Stimulated activated CD8-positive, alpha-beta memory T cell treated with anti-CD3 and anti-CD28 coated beads, Interleukin-15, amount 100 ng/mL, for 24 hours (primary cell): ENCODE measurements at places on chromosomes 4 and X.

DNA sequence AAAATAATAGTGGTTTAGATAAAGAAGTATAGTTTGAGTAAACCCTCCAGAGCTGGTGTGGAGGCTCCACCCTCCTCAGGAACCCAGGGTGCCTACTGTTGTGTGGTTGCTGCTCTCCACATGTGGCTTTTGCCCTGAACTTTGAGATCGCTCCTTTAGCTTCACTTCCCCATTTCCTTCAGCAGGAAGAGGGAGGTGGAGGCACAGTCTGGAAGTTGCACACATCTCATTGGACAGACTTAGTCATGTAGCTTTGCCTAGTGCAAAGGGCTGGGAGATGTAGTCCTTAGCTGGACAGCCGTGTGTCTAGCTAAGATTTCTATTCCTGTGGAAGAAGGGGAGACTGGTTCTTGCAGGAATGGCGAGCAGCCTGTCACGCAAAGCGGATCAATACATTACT, 37.9 kb downstream of the RGS12 start:
- no peak for DNase-seq

- no peak for DNase-seq
Measured at GRCh38 chrX:78199851-78200250, 60.4 kb upstream of the TAF9B start.

DNA sequence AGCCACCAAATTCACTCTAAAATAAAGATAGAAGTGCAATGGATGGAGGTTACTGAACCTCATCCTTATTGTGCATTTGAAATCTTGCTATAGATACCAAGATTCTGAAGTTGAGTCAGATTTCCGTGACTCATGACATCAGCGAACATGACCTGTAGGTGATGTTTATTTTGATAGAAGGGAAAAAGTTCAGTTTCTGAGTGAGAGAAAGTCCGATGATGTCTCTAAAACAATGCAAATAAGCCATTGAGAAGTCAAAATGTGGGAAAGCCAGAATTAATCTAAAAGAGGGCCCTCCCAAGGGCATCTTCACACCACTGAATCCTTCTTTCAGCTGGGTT, 20.0 kb downstream of the PHOX2B start:
- no peak for DNase-seq

DNA sequence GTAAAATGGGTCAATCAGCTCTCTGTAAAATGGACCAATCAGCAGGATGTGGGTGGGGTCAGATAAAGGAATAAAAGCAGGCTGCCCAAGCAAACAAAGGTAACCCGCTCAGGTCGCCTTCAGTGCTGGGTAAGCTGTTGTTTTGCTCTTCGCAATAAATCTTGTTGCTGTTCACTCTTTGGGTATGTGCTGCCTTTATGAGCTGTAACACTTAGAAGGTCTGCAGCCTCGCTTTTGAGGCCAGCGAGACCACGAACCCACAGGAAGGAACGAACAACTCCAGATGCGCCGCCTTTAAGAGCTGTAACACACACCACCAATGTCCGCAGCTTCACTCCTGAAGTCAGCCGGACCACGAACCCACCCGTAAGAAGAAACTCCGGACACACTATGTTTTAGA, 11.5 kb upstream of the CAMK2D start:
- DNase-seq, result no peak

DNA sequence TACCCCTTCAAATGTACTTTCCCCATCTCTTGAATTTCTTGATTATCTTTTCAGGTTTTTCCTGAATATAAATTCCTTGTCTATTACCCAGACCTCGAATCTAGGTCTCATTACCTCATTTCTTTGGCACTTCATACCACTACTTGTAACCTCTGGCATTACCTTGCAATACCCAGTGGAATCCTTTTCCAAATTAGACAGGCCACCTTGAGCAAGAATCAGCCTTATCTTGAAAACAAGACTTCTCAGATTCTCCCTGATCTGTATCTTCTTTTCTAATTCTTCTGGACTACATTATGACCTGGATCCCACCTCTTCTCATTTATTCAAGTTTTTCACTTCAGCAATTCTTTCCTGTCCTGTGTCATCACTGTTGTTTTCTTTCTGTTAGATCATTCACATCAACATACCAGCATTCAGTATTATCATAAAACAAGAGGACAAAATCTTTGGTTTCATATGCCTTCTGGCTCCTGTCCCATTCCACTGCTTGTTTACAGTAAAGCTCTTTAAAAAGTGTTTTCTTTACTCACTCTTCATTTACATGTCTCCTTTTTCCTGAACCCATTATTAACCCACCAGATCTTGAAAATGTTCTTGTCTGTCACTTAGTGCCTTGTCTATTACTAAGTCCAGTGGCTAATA, 275.6 kb upstream of the HS3ST1 start:
- no peak for DNase-seq

- DNase-seq, result no peak
Measured at GRCh38 chr4:54093324-54094240, 6.4 kb upstream of the GSX2 start.

DNA sequence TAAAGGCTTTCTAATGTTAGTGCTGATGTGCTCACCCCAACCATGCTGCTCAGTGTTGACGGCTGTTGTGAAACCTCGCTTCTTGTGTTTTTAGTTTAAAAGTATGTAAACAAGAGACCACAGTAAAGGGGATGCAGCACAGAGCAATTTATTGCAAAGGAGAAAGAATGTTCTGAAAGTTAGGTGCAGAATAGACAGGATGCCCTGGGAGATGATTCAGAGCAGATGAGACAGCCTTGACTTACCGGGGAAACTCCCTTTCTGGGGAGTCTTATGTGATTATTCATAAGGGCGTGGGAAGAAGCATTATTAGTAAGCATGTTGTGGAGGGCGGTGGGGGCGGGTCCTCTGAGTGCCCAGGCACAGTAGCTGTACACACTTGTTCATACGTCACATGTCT, 47.7 kb downstream of the EVC start:
- no peak for DNase-seq

- DNase-seq, result no peak
Measured at GRCh38 chrX:107672955-107673378, 44.7 kb downstream of the PRPS1 start.

GRCh38 chr4:184845367-184846021, 19.7 kb upstream of the ACSL1 start:
- DNase-seq, result no peak

- DNase-seq, result no peak
Measured at GRCh38 chr4:2263926-2264321, 2.0 kb upstream of the MXD4 start.

- DNase-seq, result no peak
Measured at GRCh38 chrX:9376111-9376510, 88.7 kb upstream of the TBL1X start.

DNA sequence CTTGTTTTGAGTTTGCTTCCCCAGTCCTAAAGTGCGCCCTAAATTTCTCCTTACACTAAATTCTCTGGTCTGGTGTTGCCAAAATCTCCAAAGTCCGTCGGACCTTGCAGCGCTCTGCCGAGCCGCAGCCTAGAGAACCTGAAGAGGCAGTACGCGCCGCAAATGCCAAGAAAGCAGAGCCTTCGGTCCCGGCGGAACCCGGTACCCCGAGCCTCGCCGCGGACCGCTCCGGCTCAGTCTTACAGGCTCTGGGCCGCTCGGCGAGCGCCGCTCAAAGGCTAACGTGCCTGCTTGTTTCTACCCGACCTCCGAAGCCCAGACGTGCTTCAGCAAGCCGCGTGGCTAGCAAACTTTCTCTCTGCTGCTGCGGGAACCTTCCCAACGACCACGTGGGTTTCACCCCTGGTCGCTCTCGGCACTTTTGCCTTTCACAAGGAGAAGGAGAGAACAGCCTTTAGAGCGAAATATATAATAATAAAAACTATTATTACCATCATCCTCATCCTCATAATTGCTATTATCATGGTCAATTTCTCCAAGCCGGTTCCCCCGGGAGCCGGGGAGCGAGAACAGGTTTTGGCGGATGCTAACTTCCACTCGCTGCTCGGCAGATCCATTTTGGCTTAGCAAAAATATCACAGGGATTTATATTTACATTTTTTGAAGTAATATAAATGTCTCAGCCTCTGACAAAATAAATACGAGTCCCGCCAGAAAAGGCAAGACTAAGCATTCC, 2.2 kb upstream of the HTR2C start:
- no peak for DNase-seq

DNA sequence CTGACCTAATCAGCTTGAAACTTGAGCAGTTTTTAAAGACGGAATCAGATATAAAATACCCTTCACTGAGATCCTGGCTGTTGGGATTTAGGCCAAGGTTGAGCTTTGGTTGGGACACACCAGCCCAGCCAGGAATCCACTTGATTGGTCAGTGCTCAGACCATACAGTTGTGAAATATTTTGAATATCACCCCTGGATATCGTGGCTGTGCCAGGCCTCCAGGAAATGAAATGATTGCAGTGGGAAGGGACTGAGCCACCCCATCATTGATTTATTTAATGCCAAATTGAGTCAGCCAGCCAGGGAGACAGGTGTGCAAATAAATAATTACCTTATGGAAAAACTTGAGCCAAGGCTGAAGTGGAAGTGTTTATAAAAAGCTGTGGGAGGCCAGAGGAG, 128.4 kb upstream of the SCML1 start:
- no peak for DNase-seq

- no peak for DNase-seq
Measured at GRCh38 chr4:88751258-88752075, 53.8 kb upstream of the NAP1L5 start.

DNA sequence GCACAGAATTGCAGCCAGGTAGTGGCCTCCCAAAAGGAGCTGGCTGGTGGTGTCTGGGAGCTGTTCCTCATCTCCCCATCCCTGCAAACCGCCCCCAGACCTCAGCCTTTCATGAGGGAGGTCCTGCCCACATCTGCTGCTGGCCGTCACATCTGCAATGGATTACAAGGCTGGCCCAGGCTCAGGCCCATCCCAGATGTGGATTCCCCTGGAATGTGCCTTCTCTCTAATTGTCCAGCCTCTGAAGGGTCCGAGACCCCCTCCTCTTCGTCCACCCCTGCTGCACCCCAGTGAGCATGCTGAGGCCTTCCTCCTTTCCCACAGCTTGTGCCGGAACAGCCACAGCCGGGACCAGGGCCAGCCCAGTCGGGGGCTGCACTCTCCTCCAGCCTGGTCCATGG, 115.0 kb upstream of the NALF2 start:
- no peak for DNase-seq

- no peak for DNase-seq
Measured at GRCh38 chr4:80069837-80070731, 2.9 kb downstream of the ANTXR2 start.

- no peak for DNase-seq
Measured at GRCh38 chrX:87516717-87517121, 883 bp upstream of the KLHL4 start.

DNA sequence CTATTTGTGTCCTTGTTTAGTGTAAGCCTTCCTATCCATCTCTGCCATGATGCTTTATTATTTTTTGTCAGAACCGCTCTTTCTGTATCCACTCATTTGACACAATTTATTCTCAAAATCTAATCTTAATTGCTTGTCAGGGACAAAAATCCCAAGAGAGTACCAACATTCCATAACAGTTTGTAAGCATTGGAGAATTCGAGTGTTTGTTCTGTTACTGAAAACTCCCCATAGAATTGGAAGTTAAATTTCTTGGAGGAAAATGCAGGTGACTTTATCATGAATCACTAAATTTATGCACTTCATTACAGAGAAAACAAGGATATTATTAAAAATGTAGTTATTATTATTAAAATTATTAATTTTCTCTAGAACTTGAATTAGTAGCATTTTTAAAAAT, 1986.1 kb downstream of the ARAP2 start:
- no peak for DNase-seq

- DNase-seq, result no peak
Measured at GRCh38 chrX:103730147-103730795, 19.6 kb downstream of the TMEM31 start.

DNA sequence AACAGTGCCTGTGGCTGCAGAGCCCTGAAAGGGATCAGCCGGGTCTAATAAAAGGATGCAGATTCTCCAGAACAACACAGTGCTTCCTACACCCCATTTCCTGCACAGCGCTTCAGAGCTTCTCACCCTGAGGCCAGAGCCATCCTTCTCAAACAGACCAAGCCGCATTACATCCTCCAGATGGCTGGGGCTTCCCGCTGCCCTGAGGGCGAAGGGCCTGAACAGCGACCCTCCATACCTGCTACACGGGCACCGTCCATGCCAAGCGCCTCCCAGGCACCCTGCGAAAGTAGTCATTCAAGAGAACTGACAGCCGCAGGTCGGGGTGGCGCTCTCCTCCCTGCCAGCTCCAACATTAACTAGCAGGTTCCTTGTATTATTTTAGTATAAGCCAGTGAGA, 36.5 kb downstream of the ACOX3 start:
- DNase-seq, result no peak

DNA sequence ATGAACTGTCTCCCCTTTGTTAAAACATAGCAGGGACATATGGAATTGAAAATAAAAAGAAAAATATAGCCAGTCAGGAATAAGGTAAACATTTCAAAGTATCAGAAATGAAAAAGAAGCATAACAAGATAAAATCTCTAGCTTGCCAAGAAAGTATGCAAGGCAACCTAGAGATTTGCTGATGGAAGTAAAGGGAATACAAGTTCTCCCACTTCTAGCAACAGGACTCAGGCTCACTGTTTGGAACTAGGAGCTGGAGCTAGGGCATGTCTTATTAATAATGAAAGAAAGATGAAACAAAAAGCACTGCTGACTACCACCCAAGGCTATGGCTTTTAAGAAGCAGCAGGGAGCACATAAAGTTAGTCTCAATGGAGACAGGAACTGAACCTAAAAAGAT, 18.2 kb downstream of the ANKRD50 start:
- no peak for DNase-seq

DNA sequence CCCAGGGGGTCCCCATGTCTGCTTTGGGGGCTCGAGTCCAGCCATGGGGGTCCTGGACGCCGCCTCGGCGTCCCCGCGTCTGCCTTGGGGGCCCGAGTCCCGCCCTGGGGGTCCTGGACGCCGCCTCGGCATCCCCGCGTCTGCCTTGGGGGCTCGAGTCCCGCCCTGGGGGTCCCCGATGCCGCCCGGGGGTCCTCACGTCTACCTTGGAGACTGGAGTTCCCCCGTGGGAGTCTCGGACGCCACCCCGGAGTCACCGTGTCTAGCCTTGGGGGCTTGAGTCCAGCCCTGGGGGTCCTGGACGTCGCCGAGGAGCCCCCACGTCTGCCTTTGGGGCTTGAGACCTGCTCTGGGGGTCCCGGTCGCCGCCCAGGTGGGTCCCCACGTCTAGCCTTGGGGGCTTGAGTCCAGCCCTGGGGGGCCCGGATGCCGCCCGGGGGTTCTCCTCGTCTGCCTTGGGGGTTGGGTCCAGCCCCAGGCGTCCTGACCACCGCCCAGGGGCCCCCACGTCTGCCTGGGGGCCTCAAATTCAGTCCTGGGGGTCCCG, 1.1 kb upstream of the GTPBP6 start:
- DNase-seq, result no peak
